ENCODE measurements at places on chromosomes 12 and 14.

DNA sequence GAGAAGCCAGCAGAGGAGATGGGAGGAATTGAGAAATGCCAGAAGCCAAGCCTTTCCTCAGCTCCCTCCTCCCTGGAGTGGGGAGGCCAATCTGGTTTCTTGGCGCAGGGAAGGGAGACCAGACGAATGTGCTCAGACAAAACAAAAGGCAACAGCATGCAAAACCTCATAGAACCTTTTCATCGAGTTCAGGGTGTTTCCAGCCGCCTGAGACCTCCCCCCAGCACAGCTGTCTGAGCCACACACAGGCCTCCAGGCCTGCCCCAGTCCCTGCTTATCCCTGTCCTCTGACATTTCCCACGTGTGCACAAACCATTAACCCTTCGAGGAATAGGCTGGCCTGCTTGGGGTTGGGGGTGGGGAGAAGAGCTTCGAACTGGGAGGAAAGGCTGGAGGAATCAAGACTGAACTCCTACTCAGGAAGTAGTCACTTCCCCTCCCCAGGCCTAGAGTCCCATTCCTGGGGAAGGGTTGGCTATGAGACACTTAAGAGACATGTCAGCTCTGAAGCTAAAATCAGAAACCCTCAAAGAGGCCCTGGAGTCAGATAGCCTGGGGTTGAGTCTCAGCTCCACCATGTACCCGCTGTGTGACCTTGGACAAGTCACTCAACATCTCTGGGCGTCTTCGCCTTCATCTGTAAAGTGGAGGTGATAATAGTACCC lies 10.7 kb downstream of the TBX3 start:
- DNase-seq, result no peak

DNA sequence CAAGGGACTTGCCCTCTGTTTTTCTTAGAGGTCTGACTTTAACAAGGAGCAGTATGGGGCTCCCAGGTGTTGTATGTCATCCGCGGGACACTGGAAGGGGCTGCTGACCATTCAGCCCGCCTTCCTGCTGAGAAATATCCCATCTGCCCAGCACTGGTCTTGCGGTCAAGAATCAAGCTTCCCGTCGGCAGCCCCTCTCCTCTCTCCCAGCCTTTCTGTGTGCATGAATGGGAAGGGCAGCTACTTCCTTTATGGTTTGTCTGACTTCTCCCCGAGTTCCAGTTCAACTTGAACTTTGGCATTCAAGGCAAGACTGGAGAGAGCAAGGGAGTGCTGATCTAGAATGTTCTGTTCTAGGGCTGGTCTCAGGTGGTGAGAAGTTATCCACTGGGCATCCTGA lies 51.5 kb downstream of the PSMA6 start:
- no peak for DNase-seq

- no peak for DNase-seq
Observed at GRCh38 chr12:80846952-80847351, 90.8 kb downstream of the LIN7A start.

GRCh38 chr14:97408937-97409815 lies 612.0 kb downstream of the VRK1 start:
- DNase-seq, result peak; percentile 28

- no peak for DNase-seq
Observed at GRCh38 chr14:52776816-52777215, 14.6 kb downstream of the GNPNAT1 start.

- no peak for DNase-seq
Observed at GRCh38 chr14:80762641-80763228, 178.8 kb downstream of the CEP128 start.

DNA sequence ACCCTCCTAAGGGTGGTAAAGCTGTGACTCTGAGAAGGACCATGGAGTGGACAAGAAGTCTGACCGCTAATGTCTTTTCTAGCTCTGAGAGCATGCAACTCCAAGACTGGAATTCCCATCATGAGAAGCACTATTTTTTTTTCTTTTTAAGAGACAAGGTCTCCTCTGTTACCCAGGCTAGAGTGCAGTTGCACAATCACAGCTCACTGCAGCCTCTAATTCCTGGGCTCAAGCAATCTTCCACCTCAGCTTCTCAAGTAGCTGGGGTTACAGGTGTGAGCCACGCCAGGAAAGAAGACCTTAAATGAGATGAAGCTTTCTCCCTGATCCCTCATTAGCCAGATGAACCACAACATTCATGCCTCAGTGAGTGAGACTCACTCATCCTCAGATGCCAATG lies 19.2 kb downstream of the VDR start:
- no peak for DNase-seq

DNA sequence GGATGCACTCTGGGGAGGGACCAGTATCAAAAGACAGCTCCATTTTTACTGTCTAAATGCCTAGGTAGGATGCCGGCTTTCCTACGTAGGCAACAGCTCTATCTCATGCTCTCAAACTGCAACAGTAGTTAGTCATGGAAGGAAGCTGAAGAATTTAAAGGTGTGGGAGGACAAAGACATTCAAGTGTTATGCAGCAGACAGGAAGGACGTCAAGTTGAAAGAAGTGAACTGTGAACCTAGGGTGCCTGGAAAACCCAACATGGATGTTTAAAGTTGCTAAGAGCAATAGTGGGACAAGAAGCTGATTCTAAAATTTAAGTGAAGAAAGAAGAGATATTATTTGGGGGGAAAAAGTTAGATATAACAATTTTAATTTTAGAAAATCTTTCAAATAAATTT lies 5.9 kb downstream of the SEC23A start:
- no peak for DNase-seq

DNA sequence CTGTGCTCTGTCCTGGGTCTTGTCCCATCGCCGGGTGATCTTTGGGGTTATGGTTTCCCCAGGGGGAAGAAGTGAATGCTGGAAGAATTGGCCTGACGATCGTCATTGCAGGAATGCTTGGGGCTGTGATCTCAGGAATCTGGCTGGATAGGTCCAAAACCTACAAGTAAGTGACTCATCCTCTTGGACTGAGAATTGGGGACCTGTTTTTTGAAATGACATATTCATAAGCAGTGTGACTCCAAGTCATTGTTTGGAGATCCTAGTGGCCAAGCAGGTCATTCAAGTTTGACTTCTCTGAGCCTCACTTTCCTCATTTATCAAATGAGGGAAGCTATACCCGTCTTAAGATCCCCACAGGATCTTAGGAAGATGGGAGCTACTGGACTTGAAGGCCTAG lies 25.8 kb downstream of the ERG28 start:
- DNase-seq, result no peak

DNA sequence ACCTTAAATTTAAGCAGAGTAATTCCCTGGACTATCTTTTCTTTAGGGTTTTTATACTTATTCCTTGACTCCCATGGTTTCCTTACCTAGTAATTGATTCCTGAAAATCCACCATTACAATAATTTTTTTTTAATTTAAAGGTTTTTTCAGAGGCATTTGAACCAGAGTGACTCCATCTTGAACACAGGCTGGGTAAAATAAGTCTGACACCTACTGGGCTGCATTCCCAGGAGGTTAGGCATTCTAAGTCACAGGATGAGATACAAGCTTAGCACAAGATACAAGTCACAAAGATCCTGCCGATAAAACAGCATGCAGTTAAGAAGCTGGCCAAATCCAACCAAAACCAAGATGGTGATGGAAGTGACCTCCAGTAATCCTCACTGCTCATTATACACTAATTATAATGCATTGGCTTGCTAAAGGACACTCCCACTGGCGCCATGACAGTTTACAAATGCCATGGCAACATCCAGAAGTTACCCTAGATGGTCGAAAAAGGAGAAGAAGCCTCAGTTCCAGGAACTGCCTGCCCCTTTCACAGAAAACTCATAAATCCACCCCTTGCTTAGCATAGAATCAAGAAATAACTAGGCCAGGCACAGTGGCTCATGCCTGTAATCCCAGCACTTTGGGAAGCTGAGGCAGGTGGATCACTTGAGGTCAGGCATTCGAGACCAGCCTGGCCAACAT lies 53.6 kb downstream of the SLC25A21 start:
- no peak for DNase-seq

DNA sequence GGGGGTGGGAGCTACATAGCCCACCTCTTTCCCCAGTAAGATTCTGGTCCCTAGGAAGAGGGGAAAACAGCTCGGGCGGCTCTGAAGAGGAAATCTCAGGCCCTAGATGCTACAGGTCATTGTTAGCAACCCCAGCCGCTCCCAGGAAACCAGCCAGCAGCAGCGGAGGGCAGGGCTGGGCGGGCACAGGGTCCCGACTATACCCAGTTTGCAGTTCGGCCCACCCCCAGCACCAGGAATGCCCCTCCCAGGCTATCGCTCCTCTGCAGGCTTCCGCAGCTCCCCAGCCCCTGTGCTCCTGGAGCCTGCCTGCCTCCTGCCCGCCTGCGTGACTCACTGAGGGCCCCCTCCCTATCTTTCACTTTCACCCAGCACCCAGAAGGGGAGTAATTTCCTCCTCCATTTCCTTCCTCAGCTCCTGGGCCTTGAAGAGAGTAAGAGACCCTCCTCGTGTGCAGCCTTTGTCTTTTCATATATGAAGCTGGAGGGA lies 27.2 kb upstream of the PNMA1 start:
- no peak for DNase-seq

- DNase-seq, result no peak
Observed at GRCh38 chr14:67934862-67935261, 115.3 kb downstream of the RAD51B start.

- no peak for DNase-seq
Observed at GRCh38 chr14:85125291-85125670, 404.7 kb upstream of the FLRT2 start.

GRCh38 chr12:10119066-10119465 lies 10.9 kb downstream of the CLEC7A start:
- no peak for DNase-seq

GRCh38 chr12:89166525-89166934 lies 185.8 kb downstream of the DUSP6 start:
- no peak for DNase-seq

DNA sequence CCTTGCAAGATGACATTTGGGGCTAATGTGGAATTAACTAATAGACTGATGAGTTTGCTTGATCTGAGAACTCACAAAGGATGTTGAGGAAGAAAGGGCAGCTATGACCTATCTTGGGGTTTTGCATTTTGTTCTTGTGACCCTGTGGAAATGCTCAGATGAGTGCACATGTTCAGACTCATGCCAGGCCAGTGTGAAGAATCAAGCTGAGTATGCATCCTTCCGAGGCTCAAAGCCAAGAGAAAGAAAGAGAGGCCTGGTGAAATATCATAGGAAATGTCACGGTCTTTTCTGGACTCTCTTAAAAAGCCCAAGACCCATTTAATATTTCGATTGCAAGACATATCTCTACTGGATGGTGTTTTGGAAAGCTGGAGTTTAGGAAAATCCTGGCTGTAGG lies 96.3 kb downstream of the CACNA1C start:
- DNase-seq, result no peak

DNA sequence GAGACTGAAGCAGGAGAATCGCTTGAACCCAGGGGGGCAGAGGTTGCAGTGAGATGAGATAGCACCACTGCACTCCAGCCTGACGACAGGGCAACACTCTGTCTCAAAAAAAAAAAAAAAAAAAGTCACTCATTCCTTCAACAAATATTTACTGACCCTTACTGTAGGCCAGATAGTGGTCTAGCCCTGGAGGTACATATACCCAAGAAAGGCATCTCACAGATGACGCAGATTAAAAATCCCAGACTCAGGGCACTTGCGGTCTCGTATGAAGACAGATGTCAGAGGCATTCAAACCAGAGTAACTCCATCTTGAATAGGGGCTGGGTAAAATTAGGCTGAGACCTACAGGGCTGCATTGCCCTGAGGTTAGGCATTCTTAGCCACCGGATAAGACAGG lies 44.8 kb downstream of the CLMN start:
- DNase-seq, result no peak

GRCh38 chr14:75442642-75443041 lies 14.8 kb downstream of the JDP2 start:
- no peak for DNase-seq

DNA sequence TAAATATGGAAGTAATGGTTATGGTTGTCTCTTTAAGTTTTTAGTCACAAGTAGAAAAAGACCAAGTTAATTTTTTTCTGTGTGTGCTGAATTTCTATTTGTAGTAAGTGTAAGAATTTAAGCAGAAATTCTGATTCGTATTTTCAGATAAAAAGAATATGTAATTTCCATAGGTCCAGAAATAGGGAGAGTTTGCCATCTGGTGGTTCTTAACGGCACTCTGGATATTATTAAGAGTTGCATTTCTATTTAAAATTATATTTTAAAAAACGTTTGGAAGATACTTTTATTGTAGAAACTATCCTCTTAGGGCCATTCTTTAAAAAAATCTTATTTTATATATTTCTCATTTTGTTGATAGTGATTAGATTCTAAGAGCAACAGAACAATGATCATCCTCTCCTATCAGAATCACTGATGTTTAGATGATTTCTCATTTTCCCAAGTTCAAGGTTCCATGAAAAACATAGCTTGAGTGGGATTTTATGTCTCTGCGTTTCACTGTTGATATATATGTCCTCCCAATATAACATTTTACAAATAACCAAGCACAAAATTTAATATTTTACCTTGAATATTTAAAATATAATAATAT lies 88.3 kb downstream of the LRRK2 start:
- DNase-seq, result no peak

- peak; percentile 57 for DNase-seq
Observed at GRCh38 chr12:57111031-57111734, at the start of gene STAT6. Gene STAT6, minus strand, starts transcription at chr12:57111362. Its CDS starts 3,084 bp downstream, at chr12:57108278.

- DNase-seq, result no peak
Observed at GRCh38 chr14:96096639-96097610, 57.8 kb downstream of the C14orf132 start.

DNA sequence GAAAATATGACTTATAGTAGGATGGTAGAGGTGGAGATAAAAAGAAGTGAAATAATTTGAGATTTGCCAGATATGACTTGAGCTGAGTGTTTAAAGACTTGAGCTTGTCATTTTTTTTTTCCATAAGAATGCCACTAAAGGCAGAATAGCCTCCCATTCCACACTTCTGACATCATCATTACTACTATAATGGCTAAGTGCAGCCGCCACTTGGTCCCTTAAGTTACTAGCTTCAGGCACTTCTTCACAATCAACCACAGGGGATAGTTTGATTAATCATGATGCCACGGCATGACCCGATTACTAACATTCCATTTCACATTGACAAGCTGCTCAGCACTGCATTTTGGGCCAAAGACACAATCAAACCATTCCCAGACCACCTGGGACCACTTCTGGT lies 127.9 kb downstream of the EFCAB11 start:
- DNase-seq, result no peak

DNA sequence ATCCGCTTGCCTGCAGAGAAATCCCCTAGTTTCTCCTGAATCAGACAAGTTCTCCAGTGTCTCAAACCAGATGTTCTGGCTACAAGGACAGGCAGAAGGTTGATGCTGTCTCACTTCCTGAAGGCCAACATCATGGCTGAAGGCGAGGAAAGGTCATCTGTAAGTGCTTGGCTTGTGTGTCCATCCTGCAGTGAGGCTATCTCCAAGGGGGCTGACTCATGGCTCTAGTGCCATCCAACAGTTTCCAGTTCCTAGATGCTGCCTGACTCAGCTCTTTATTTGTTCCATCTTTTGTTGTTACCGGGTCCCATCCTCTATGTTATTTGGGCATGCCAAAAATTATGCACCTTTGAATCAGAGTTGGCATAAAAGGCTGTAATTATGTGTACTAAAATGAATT lies 232.1 kb upstream of the TBX3 start:
- DNase-seq, result no peak

GRCh38 chr12:2891240-2892053 lies 756 bp downstream of the TULP3 start:
- DNase-seq, result no peak
